ENCODE measurements at places on chromosomes 2 and 18. TPM values are rescaled to one million over a fixed set of nuclear protein-coding genes. Genes with fewer than 3 reads are reported as not detected.

DNA sequence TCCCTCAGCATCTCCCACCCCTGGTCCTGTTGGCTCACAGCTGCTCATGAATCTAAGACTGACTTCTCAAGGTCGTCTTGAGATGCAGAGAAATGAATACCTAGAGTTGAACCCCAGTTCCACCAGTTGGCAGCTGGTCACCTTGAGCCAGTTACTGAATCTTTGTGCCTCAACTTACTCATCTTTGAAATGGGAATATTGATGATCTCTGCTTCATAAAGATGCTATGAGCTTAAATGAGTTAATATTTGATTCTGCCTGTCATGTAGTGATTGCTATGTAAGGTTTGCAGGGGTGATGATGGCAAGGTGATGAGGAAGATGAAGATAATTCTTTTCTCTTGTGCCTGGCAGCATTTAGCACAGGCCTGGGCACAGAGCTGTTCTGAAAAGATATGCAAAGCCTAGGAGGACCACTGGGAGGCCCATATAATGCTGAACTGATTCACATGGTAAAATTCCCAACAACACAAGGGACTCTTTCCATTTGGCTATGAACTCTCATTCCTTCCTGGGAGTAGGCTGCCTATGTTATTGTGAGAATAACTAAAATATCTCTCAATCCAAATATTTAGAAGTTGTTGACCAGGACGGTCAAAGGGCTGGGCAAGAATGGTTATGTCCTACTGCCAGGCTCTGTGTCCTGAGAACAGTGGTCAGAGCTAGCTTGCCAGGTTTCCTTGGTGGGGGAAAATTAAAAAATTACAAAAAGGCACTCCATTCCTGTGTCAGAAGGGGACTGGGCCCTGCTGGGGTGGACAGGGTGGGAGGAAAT is 70.9 kb downstream of the APOB start:
- no peak for DNase-seq

DNA sequence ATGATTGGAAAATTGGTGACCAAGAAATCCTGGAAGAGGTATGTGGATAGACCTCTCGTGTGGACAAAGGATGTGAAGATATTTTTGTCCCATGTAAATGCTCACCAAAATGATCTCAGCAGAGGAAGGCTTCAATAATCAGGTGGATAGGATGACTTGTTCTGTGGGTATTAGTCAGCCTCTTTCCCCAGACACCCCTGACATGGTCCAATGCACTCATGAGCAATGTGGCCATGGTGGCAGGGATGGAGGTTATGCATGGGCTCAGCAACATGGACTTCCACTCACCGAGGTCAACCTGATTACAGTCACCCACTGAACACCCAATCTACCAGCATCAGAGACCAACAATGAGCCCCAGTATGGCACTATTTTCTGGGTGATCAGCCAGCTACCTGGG is 20.2 kb downstream of the CHRNA1 start:
- no peak for DNase-seq

DNA sequence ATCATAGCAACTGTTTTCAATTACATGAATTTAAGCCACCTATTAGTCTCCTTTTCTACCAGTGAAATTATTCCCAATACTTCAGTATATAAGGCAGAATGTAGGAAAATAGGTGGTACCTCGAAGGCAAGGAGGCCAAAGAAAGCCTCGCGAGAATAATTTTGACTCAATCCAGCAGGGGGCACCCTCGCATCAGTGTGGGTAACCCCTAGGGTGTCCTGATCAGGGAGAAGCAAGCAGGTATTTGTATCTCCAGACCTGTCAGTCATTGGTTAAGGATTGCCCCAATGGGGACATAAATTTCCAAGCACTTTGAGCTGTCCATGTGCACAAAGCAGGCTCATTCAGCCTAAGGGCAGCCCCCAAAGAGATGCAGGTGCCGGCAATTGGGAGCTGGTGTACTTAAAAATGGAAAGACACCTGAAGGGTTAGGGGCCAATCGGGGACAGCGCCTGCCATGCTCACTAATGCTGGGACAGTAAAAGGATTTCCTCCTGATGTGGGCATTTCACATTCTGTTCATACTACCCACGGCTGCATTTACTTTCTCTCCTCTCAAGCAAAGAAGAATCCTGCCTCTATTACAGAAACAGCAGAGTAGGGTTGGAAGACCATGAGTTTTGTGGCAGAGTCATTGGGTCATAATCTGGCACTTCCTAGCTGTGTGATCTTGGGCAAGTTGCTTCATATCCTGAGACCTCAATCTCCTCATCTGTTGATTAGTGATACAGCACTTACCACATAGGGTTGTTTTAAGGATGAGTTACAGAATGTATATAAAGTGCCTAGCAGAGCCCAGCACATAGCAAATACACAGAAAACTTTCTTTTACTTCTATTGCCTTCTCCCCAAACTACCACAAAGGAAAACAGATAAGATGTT is 136.1 kb downstream of the ICOS start:
- DNase-seq = peak; percentile 68

GRCh38 chr2:128399256-128399655 is 80.6 kb upstream of the HS6ST1 start:
- no peak for DNase-seq

GRCh38 chr2:45746888-45747287 is 95.4 kb downstream of the PRKCE start:
- no peak for DNase-seq

- no peak for DNase-seq
Observed at GRCh38 chr2:167420211-167420610, 531.9 kb downstream of the XIRP2 start.

DNA sequence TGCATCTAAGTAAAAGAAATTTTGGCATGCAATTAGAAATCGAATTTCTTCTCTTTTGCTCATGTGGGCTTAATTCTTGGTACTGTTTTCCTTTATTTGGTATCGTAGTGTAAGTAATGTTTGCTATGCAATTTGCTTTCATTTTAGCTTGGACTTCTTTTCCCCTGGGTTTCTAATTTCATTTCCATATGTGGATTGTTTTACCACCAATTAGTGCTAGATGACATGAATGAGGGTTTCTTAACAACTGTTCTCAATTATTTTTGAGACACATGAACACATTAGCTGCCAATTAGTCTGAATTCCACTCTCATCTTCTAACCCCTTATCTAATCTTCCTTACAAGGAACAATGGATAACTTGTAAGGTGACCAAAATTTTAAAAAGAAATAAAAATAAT is 1047.2 kb upstream of the PIK3C3 start:
- DNase-seq = no peak

DNA sequence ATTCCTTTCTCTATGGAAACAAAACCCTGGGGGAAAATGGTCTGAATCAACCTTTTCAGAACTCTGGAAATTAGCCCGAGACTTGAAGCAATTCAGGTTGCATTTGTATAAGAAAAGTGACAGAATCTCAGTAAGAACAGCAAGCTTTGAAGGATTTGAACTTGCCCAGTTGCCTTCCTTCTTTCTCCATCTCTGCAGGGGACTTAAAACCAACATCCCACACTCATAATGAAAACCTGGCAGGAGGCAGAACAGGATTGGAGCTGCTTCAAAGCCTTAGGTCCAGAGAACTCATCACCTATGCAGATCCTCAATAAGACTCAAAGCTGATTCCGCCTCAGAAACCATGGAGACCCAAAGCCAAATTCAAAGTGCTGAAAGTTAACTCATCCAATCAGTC is 790.5 kb upstream of the ID2 start:
- DNase-seq = no peak

GRCh38 chr2:232139786-232140562 is 178.5 kb downstream of the DIS3L2 start:
- no peak for DNase-seq

DNA sequence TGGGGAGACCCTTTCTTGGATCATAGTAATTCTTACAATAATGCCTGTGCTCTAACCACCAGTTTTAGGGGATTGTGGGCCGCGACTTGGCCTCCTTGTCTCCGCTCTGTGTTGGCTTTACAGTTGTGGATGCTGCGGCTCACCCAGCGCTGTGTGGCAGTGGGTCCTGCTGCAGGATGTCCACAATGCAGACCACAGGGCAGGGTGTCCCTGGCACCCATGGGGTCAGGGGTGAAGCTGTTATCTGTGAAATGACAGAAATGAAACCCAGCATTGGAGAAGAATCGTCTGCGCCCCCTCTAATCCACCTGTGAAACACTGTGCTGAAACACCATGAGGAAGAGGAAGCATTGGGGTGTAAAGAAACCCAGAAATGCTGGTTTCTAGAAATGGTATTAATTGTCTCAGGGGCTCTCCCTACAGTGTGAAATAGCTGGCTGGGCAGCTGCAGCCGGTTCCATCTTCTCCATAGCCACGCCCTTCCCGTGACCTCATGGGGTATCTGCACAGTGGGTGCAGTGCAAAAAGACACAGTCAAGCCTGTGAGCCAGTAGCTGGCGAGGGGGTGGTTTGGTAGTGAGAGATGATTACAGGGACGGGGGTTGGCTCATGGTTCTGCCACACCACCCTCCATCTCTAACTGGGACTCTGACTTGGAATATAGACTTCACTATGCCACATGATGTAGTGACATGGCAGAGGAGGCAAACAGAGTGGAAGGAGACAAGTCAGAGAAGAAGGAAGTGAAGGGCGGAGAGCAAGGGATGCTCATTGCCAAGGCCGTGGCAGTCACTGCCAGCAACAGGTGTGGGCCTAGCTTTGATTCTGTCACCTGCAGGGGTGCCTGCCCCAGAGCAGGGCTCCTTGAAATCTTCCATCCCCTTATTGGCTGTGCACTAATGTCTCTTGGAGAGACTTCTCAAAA is 16.2 kb downstream of the INPP4A start:
- peak; percentile 63 for DNase-seq

DNA sequence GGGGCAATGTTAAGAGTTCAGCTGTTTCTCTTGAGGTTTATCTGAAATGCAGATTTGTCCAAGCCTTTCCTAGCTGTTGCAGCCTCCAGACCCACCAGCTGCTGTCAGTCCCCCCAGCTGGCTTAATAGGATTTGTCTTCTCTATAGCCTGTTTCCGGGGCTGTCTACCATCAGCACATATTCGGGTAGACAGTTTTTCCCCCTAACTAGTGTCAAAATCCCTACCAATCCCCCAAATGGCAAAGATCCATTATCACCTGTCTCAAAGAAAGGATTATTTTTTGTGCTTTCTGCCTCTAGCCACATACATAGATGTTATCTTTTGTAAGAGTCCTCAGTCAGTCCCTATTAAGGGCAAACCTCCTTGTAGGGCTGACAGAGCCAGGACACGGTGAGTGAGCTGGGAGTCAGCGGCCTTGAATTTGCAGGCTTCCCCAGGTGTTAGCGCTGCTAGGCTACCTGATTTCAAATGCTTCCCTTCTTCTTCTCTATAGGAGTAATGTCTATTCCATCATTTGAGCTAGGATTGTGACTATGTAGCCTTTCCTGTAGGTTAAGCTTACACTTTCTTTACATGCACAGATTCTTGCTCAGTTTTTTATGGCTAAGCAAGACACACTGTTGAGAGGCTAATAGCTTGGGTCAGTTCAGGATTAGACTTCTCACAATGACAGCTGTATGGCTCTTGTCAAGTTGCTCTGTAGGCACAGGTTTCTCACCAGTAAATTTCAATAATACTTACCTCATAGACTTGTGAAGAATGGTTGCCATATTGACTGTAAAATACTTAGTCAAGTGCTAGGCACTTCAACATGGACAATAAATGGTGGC is 171.1 kb upstream of the UNC80 start:
- no peak for DNase-seq

DNA sequence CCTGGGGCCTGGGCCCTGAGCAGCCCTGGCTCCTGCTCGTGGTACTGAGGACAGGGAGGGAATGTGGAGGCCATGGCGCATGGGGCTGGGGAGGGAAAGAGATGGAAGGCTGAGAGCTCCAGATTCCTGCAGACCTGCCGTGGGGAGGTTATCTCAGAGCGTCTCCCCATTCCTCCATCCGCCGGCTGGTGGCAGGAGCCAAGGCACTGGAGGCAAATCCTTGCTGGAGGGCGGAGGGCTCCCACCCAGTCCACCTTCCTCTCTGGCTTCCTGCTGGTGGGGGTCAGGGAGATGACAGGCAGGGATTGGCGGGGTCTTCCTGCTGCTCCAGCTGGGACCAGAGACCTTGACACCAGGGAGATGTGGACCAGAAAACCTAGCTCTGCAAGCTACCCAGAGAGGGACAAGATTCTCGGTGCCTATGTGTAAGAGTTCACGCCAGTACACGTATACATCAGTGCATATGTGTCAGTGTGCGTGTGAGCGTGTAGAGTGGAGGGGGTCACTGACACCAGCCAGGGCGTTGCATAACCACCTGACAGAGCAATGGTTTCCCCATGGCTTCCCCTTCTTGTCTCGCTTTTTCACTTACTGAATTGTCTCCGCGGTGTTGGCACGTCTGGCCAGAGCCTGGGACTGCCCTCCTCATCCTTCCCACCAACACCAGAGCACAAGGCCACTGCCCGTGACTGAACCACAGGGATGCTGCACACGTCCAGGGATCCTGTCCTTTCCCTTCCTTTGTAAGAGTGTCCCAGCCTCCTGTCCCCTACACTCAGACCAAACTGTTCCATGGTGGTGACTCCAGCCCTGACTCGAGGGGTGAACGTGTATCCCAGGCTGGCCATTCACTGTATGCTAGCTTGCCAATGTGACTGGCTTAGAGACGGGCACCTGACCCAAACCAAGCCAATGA is 15.8 kb upstream of the SEMA4C start:
- no peak for DNase-seq

GRCh38 chr2:11703700-11704099 is 33.7 kb upstream of the NTSR2 start:
- no peak for DNase-seq

DNA sequence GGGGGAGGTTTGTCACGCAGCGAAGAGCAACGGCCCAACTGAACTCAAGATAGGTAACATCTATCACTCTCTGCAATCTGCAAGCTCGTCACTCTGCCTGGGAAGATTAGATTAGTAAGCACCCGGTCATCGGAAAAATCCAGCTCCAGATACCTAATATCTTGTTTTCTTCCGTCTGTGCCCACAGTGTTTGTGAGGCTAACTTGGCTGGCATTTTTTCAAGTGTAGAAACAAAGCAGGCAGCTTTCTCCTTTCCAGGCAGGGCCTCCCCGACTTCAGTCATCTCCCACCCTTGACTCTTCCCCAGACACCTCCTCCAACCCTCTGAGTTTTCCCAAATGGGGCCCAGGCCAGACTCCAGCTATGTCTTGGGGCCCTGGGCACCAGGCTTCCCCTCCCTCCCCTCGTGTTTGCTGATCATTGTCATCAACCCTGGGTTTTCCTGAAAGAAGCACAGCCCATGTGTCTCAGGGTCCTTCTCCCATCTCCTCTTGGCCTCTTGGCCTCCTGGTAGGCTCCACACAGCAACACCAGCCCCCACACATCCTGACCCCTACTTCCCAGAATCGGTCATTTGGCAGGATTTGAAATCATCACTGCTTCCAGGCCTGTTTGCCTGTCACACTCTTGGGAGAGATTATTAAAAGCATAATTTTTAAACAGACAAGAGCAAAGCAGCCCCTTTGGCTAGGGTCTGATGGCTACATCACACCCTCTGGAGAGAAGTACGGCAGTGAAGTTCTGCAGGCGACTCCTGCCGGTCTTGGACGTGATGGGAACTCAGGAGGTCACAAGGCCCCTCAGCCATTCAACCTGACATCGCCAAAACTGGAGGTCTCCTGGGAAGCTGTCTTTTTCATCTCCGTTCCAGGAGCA is 144.9 kb upstream of the ID2 start:
- no peak for DNase-seq

Gene C2orf80
- not detected for total RNA-seq

Gene PAX3
- not detected for total RNA-seq

Gene CCBE1
- total RNA-seq = not detected

Gene PLEKHH2
- 1.2 TPM for total RNA-seq

Gene SLC9A4
- not detected for total RNA-seq

Gene TMEM18
- 26.9 TPM for total RNA-seq

Gene CD8B2
- total RNA-seq = not detected

Gene TMSB10
- 2,468 TPM for total RNA-seq

Gene REG3A
- not detected for total RNA-seq

Gene RBMS1
- 58.4 TPM for total RNA-seq

Gene CFAP65
- total RNA-seq = not detected

Gene TSGA10
- total RNA-seq = 7.7 TPM

Measured in CD4-positive, CD25-positive, alpha-beta regulatory T cell (primary cell).